ENCODE measurements at places on chromosomes 12 and 14. TPM values are rescaled to one million over a fixed set of nuclear protein-coding genes. Genes with fewer than 3 reads are reported as not detected.

The REM2 gene
- total RNA-seq = 5.5 TPM

The SERPINA12 gene
- total RNA-seq = not detected

The FGF23 gene
- total RNA-seq = not detected

The SPTB gene
- 28.1 TPM for total RNA-seq

The PCED1B gene
- 0.46 TPM for total RNA-seq

The OR6C2 gene
- total RNA-seq = not detected

The DHRS2 gene
- total RNA-seq = 0.92 TPM

The TAS2R7 gene
- 0.69 TPM for total RNA-seq

The ENO2 gene
- total RNA-seq = 308 TPM

The AP1G2 gene
- 23.5 TPM for total RNA-seq

The ADCY4 gene
- 3.2 TPM for total RNA-seq

The CD69 gene
- total RNA-seq = 1.2 TPM

The RNF34 gene
- 75.9 TPM for total RNA-seq

The CRY1 gene
- 49.4 TPM for total RNA-seq

The RNF10 gene
- 144 TPM for total RNA-seq

The SLC4A8 gene
- 42.7 TPM for total RNA-seq

The AQP2 gene
- total RNA-seq = not detected

The SPX gene
- total RNA-seq = 2.3 TPM

All from diencephalon (tissue), 1 donor.